ENCODE measurements at places on chromosomes 6 and 20. TPM values are rescaled to one million over a fixed set of nuclear protein-coding genes. Genes with fewer than 3 reads are reported as not detected.

DNA sequence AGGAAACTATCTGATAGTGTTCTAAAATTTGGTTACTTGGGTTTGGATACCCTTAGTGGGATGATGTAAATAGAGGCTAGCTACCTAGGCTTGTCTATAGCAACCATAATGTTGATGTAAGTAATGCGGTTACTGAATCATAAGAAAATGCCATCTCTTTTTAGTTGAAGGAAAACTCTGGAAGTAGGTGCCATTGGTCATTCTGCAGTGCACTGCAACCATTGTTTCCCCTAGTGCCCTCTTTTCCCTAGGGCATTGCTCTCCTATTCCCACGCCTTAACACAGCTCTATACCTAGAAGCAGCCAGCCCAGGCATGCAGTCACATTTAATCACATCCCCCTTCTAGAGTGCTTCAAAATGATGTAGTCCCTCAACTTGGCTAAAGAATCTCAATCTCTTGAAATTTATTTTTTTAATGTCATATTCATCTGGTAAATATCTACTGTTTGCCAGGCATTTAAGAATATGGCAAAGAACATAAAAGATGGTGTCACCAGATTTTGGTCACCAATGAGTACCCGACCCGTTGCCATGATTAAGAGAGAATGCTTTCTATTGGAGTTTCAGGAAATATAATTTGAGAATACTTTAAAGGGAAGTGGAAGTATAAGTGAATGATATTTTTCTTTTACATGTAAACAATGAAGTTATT is 10.4 kb downstream of the LOC128125822 start:
- peaks cover 42% of the 10 kb centered on the region for H3K36me3 ChIP-seq
- no peak overlapping the region for H3K4me3 ChIP-seq
- H3K27ac ChIP-seq = no peak overlapping the region

DNA sequence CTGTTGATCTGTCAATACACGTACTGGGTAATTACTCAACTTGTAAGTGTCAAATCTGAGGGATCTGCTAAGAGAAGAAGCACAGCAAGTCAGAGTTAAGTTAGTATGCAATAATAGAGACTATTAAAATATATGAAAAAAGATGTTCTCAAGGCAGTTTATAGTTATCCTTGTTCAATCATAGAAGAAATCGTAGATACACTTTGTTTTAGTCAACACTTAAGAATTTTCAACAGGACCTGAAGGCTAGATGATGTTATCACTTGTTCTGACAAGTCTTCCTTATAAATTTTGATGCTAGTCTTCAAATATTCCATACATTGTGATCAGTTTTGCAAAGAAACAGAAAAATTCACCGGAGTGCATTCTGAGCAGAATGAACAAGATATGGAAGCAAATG is 91.1 kb upstream of the KCNQ5 start:
- H3K4me1 ChIP-seq = no peaks in the 10 kb centered on the region
- no peaks in the 10 kb centered on the region for H3K36me3 ChIP-seq
- no peak for DNase-seq
- H3K4me3 ChIP-seq = no peak overlapping the region
- H3K27ac ChIP-seq = no peak overlapping the region
- H3K27me3 ChIP-seq = peaks cover 9% of the 10 kb centered on the region

Gene MCM3
- total RNA-seq = 50.0 TPM

Gene MPIG6B
- total RNA-seq = not detected

Gene CCM2L
- total RNA-seq = 0.45 TPM

GRCh38 chr6:134678436-134678889 is 271.4 kb downstream of the ALDH8A1 start:
- H3K36me3 ChIP-seq = no peaks in the 10 kb centered on the region
- H3K4me1 ChIP-seq = peaks cover 11% of the 10 kb centered on the region
- DNase-seq = peak; percentile 80

- H3K27me3 ChIP-seq = no peaks in the 10 kb centered on the region
- H3K36me3 ChIP-seq = no peaks in the 10 kb centered on the region
- peaks cover 11% of the 10 kb centered on the region for H3K4me1 ChIP-seq
- H3K27ac ChIP-seq = no peak overlapping the region
- no peak for DNase-seq
These were observed 5.9 kb upstream of the PTPN1 start for GRCh38 chr20:50504231-50504823.

GRCh38 chr6:116010386-116010785 is 50.3 kb downstream of the FRK start:
- H3K27me3 ChIP-seq = no peaks in the 10 kb centered on the region
- DNase-seq = no peak
- H3K4me3 ChIP-seq = no peak overlapping the region
- no peak overlapping the region for H3K27ac ChIP-seq

Gene SNAP25
- total RNA-seq = 1.8 TPM

- H3K4me3 ChIP-seq = no peak overlapping the region
- H3K4me1 ChIP-seq = peaks cover 26% of the 10 kb centered on the region
- H3K27me3 ChIP-seq = no peaks in the 10 kb centered on the region
- no peak overlapping the region for H3K27ac ChIP-seq
- no peak for DNase-seq
These were observed 2.6 kb downstream of the TRIM39 start for GRCh38 chr6:30329331-30329730.

Gene RSPO3
- total RNA-seq = 6.8 TPM
